ENCODE measurements at places on chromosomes 11 and 22.
A peak's percentile ranks its signal among the peaks of the same experiment; 100 is the strongest.

GRCh38 chr11:1908618-1909017 is 10.9 kb upstream of the TNNT3 start:
- DNase-seq: no peak

DNA sequence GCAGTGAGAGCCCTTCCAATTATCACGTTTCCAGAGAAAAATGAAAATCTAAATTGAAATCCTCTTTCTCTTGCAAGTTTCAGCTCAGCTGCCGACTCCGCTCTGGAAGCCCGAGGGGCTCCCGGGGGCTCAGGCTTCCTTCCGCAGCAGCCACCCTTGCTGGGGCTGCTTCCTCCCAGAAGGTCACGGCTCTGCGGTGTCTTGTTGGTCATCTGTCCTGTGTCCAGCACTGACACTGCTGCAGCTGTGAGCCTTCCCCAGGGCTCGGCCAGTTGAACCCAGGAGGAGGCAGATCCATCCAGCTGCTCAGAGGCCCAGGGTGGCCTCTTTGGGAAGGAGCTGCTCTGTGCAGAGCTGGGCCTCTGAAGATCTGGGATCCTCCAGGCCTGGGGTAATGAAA is 1337.2 kb downstream of the TBC1D22A start:
- DNase-seq: no peak

DNA sequence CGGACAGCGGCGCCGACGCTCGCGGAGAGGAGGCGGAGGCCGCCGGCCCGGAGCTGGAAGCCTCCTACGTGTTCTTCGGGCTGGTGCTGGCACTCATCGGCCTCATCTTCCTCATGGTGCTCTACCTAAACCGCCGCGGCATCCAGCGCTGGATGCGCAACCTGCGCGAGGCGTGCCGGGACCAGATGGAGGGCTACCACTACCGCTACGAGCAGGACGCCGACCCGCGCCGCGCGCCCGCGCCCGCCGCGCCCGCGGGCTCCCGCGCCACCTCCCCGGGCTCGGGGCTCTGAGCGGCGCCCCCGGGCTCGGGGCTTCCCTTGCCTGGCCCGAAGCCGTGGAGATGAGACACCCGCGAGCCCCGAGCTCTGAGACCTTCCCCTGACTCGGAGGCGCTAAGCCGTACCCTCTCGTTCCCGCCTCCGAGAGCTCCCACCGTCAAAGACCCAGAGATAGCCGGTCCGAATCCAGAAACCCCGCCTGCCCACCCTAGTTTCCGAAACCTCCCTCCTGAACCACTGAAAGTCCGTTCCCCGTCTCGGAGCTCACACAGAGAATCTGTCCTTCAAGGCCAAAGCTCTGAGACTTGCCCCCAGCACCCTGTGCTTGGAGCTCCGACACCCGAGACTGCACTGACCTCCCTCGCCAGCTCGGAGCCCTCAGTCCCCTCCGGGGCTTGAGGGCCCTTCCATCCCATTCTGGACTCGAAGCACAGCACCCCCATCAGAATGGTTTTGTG is 1.5 kb downstream of the TPBGL start:
- DNase-seq: no peak

- DNase-seq: no peak
Observed at GRCh38 chr11:82315093-82315492, 418.6 kb downstream of the FAM181B start.

GRCh38 chr11:9081153-9081552 is 10.2 kb downstream of the SCUBE2 start:
- no peak for DNase-seq

- no peak for DNase-seq
Observed at GRCh38 chr11:44010789-44011251, 37.0 kb upstream of the ACCSL start.

GRCh38 chr11:36288442-36289225 is 590 bp downstream of the COMMD9 start:
- no peak for DNase-seq

GRCh38 chr11:83680321-83680720 is 394.2 kb upstream of the CCDC90B start:
- no peak for DNase-seq

DNA sequence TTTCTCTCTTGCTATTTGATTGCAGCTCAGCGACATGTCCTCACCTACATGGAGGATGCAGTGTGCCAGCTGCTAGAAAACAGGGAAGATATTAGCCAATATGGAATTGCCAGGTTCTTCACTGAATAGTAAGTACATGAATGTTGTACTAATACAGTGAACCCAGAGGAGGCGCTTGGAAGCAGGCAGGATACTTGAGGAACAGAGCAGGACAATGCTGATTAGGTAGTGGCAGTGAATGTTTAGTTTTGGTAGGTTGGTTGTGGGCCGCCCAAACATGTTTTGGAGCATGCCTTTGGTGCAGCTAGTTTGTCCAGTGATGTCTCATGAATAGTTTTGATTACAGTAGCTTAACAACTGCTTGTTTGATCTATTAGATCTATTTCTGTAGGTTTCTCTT is 50.6 kb downstream of the CSTPP1 start:
- no peak for DNase-seq

- DNase-seq: no peak
Observed at GRCh38 chr11:8387141-8387540, 123.5 kb upstream of the LMO1 start.

- no peak for DNase-seq
Observed at GRCh38 chr11:102229510-102230123, 87.7 kb upstream of the BIRC3 start.

- no peak for DNase-seq
Observed at GRCh38 chr22:49541693-49542230, 285.9 kb downstream of the BRD1 start.

DNA sequence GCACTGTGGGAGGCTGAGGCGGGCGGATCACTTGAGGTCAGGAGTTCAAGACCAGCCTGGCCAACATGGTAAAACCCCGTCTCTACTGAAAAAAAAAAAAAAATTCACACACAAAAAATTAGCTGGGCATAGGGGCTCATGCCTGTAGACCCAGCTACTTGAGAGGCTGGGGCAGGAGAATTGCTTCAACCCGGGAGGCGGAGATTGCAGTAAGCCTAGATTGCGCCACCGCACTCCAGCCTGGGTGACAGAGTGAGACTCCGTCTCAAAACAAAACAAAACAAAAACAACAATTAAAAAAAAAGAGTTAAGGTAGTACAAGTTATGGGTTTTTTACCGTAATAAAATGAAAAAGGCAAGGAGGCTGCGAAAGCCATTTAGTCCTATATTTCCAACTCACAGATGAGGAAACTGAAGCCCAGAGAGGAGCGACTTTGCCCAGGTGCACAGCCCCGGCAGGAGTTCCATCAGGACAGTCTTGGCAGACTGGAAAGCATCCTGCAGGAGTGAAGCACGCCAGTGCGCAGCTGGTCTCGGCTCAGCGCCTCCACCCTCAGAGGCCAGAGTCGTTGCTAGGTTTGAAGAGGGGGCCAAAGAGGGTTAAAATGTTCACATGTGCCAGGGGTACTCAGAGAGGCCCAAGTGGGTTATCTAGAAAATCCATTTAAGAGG is 3.8 kb upstream of the FADS3 start:
- no peak for DNase-seq

GRCh38 chr11:9847636-9848035 is 183.8 kb downstream of the SWAP70 start:
- no peak for DNase-seq

GRCh38 chr11:64796047-64796756 is 6.8 kb downstream of the MAP4K2 start:
- no peak for DNase-seq

DNA sequence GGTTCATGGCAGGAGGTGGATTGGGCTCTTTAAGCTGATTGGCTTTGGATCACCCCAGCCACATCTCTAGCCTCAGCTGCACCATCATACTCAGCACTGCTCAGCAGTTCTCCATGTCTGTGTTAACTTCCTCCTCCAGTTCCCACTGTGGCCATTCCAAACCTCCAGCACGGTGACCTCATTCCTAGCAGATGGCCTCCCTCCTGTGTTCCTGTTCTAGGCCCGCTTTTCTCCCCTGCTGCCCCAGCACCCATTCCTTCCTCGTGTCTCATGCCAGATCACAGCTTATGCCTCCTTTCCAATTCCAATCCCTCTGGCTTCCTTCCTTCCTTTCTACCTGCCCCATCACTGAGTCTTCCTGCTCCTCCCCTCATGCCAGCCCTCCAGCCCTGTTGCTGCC is 96.1 kb downstream of the MICAL2 start:
- DNase-seq: no peak

DNA sequence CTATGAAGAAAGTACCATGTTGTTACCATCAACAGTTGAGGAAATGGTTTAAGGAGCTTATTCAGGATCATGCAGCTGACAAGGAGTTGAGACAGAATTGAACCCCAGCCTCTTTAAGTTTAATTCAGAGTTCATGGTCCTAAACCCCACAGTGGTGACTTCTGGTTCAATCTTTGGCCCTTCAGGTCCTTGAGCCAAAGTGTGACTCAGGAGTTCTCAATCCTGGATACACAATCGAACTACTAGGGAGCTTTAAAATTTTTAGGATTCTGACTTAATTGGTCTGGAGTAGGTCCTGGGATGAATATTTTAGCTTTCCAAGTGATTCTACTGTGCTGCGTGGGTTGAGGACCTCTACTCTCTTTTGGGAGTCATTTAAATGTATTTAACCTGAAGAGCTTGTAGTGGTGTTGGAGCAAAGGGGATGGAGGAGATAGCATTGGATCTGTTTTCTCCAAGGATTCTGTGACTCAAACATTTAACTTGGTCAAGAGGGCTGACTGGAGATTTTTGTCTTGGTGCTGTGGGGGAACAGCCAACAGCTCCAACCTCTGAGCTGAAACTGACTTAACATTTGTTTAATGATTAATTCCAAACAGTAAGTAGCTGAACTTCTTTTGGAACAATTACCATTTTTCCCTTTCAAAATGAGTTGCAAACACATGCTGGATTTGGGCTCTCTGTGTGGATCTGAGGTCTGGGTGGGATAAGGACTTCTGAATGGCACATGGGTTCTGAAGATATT is 80.1 kb downstream of the INSC start:
- no peak for DNase-seq

DNA sequence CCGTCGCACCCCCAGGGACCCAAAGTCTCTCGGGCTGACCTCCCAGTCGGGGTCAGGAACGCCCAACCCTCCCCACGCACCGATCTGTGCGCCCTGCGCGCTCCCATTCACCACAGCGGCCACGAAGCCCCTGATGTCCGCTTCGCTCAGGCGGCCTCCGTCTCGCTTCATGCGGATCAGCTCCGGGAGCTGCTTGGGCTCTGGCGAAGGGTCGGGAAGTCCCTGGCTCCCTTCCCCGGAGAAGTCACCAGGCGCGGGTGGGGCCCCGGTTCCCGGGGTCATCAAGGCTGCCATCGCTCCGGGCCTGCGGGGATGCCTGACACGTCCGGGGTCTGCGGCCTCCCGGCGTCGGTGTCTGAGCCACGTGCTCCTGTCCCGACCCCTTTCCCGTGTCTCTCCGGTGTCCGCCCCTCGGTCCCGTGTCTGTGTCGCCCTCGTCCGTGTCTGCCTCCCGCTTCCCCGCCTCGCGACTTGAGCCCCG is 356 bp downstream of the TYMP start:
- DNase-seq: no peak

- DNase-seq: no peak
Observed at GRCh38 chr22:50151571-50152537, 18.7 kb upstream of the PANX2 start.

DNA sequence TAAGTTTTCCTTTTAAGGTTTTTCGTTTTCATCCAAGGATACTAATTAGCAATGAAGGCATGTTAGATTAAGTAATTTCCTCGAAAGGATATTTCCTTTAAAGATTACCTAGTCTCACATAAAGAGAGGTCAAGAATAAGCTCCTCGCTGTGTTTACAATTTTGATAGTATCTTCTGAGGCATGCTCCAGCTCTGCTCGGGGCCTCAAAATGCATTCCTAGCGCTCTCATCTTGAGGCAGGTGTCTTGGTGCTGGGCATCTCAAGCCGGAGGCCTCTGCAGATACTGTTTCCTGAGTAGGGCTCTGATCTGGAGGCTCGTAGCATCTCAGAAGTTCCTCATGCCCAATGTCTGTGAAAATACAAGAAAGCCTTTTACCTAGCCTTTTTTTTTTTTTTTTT is 128.6 kb upstream of the SNX19 start:
- DNase-seq: no peak

DNA sequence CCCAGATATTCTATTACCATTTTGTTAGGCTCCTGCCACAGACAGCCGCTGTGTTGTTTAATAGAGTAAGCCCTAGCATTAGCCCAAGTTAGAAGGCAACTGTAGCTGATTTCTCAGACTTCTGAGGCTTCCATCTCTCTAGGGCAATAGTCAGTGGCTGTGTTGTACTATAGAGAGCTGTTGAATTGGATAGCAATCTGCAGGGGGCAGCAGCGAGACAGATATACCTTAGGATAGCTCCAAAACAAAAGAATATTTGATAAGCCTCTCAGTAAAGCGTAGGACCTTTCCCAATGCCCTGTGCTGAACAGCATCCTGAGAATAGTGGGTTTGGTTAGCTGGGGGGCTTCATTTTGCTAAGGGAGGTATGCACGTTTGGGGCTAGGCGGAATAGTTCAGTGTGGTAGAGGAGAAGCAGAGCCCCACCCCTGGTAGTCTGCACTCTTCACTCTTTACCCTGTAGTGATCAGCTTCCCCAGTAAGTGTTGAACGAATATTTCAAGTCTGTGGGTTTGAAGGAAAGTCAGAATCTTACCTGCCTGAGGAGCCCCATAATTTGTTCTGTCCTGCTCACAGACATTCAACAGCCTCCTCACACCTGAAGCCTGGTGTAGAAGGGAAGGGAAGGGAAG is 515.1 kb downstream of the INSC start:
- peak; percentile 32 for DNase-seq

DNA sequence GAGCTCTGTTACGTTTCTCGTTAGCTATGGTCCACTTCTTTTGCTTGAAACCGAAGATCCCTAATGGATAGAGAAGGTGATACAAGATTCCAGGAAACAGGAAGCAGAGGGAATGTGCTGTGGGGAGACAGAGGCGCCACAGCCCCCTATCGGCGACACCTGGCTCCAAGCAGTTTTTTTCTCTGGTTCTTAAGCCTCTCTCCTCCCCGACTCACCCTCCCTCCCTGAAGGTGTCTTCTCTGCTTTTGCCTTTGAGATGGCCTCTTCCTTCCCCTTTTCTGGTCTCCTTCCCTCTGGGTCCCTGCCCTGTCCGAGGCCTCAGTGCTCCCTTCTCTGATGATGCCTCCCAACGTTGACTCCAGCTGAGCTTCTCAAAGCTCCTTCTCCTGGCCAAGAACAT is 14.2 kb upstream of the APOBEC3A start:
- no peak for DNase-seq

- DNase-seq: no peak
Observed at GRCh38 chr11:70468256-70469195, 70.2 kb downstream of the CTTN start.

Measured in NCI-H774 (cell line).